ENCODE measurements at places on chromosomes 2 and 18.

DNA sequence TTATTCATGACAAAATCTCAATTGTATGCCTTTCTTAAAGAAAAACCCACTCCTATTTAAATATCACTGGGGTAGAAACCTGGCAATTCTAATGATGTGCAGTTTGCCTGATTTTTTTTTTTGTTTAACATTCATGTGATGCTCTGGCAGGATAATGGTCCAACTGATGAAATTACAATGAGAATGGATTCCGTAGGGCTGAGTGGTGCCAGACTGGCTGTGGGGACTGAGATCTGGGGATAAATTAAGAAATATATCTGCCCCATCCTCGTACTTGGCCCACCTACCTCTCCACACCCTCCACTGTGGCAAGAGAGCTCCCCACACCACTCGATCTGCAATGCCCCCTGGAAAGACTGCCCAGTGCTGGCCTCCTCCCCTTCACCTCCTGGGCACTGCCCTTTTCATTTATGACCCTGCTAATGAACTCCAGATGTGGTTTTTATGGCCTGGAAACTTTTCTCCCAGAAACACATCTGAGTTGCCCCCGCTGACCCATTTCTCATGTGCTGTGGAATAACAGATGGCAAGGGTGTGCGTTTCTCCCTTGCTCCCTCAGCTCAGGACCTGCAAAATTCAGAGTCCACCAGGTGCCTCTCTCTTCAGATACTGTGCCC lies 33.0 kb upstream of the RPL37A start:
- DNase-seq = no peak

DNA sequence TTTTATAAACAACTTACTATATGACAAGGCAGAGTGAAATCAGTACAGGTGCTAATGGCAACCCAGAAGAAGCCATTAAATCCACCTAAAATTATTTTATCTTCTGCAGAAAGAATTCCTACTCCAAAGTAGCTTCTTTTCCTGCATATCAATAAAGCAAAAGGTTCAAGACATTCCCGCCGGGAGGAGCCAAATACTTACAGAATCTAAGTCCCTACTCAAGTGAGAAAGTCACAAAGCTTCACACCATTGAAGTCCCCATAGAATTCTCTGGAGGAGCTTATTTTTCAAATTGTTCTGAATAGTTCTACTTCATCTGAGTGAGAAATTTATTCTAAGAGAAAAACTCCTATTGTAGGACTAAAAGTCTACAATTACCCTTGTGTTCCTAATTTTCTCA lies 233.7 kb upstream of the HNRNPA3 start:
- no peak for DNase-seq

DNA sequence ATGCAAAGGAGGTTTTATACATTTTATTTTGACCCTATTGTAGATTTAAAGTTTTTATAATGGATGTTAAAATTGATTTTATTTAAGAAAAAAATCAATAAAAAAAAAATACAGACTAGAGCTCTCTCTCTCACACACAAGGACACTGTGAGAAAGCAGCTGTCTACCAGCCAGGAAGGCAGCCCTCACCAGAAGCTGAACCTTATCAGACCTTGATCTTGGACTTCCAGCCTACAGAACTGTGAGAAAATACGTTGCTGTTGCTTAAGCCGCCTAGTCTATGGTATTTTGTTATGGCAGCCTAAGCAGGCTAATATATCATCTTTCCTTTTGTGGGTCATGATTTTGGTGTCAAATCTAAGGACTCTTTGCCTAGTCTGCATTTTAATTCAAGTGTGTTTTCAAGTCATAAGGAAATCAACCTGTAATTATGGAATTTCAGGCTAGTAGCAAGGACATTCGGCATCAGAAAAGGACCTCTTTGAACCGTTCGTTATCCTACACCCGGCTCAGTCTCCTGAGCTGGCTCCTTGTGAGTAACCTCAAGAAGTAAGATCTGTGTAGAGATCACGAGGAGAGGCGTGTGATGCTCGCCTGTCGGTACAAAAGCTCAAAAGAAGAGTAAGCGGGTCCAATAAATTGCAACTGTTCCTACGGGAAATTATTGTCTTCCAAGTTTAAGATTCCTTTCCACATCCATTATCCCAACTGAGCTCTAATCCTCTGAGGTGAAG lies 98.2 kb downstream of the PDCL3 start:
- no peak for DNase-seq

DNA sequence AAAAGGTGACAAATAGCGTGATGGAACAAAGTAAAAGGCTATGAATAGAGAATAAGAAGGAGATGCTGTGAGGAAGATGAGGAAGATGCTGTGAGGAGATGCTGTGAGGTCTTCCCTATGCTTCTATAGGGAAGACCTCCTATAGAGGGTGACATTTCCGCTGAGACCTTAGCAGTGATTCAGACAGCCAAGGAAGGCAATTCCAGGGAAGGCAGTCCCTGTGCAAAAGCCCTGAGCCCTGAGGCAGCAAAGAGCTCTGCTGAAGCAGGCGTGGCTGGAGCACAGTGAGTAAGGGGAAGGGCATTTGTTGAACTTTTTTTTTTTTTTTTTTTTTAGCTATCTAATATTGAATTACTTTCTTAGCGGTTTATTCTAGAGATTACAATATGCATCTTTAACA lies 142.7 kb upstream of the FOSL2 start:
- no peak for DNase-seq

DNA sequence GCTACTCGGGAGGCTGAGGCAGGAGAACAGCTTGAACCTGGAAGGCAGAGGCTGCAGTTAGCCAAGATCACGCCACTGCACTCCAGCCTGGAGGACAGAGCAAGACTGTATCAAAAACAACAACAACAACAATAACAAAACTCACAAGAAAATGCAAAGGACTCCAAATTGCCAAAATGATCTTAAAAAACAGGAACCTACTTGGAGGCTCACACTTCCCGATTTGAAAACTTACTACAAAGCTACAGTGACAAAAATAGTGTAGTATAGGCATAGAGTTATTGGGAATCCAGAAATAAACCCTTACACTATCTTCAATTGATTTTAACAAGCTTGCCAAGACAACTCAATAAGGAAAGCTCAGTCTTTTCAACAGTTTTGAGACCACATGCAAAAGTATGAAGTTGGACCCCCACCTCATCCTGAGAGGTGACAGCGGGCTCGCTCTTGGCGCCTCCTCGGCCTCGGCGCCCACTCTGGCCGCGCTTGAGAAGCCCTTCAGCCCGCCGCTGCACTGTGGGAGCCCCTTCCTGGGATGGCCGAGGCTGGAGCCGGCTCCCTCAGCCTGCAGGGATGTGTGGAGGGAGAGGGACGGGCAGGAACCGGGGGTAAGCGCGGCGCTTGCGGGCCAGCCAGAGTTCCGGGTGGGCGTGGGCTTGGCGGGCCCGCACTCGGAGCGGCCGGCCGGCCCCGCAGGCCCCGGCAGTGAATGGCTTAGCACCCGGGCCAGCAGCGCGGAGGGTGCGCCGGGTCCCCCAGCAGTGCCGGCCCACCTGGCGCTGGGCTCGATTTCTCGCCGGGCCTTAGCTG lies 18.3 kb upstream of the ACVR2A start:
- no peak for DNase-seq

DNA sequence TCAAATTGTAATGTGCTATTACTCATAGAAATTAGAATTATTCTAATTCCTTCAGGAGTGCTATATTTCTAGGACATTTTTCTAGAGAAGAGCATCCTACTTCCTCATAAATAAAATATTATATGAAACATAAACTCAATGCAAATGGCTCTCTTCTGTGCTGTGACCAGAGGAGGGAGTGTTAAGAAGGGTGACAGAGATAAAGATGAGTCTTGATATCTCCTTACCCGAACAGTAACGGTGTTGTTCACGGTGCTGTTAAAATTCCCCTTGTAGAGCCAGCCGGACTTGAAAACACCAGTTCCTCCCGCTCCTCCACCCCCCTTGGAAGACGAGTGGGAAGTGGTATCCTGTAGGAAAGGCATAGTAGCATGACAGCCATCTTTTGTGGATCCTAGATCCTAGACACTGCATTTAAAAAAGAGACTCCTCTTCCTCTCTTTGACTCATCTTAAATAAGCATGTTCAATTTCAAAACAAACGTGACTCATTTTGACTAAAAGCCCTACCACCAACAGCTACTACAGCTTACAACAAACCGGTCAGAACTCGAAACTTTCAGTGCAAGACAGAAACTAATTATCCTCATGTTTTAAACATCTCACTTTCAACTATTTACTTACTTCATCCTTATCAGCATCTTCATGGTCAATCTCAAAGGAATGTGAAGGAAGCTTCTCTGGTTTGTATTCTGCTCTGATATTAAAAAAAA lies 156.3 kb downstream of the DOCK10 start:
- no peak for DNase-seq

DNA sequence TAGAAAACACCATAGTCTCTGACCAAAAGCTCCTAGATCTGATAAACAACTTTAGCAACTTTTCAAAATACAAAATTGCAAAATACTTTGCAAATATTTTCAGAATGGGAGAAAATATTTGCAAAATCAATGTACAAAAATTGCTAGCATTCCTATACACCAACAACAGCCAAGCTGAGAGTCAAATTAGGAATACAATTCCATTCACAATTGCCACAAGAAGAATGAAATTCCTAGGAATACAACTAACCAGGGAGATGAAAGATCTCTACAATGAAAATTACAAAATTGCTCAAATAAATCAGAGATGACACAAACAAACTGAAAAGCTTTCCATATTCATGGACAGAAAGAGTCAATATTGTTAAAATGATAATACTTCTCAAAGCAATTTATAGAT lies 327.0 kb upstream of the ZC3H15 start:
- DNase-seq = no peak

- no peak for DNase-seq
Observed at GRCh38 chr2:114616-115015, 68.3 kb upstream of the FAM110C start.

DNA sequence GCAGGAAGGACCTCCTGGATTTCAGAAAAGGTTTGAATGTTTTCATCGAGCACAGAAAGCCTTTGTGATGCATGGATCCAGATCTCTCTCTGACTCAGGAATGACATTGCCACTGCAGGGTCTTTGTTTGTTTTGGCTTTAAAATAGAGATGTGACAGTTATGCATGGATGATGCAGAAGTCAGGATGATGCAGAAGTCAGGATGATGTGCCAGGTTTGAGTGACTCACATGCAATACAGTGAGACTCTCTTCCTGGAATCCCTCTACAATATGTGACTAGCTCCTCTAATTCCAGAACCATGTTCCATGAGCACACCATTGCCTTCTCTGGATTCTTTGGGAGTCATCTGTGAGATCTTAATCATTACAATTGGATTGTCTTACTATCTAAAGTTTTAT lies 177.9 kb upstream of the RAB6C start:
- no peak for DNase-seq

- DNase-seq = no peak
Observed at GRCh38 chr2:200305797-200306195, 697 bp upstream of the SPATS2L start.

- DNase-seq = no peak
Observed at GRCh38 chr2:100018341-100019193, 123.8 kb downstream of the AFF3 start.

DNA sequence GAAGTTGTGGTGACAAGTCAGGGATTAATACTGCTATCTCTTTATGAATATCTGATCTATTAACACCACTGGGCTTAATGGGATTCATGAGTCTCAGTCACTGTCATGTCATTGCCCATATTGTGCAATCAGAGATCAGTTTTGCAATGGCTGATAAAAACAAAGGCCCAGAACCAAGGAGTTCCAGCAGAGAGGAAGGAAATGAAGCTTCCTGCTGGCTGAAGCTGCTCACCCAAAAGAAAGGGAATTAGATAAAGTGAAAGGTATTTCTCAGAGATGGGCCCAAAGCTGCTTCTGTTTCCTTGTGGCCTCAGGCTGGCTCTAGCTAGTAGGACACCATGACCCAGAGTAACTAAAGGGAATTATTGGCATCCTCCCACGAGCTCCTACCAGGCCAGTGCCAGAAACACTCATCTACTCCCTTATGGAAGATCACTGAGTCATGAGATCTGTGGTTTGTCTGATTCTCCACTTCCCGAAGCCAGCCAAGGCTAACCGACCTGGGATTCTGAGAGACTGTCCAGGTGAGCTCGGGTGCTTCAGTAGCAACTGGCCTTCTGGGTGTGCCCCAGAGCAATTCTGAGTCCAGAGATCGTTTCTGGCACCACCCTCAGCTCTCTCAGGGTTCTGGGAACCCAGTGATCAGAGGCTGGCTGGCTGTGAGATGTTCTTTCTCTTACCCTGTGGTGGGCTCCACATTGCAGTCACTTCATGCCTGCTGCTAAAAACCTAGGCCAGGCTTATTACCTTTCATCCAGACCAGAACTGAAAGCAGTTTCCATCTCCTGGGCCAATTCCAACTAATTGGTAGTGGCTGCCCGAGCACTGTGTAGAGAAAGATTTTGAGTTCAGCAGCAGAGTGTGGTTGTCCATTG lies 129.5 kb upstream of the PELI1 start:
- DNase-seq = peak; percentile 30

- no peak for DNase-seq
Observed at GRCh38 chr2:40168546-40168945, 283.3 kb downstream of the SLC8A1 start.
